ENCODE measurements at places on chromosomes 2 and 18.
A peak's percentile ranks its signal among the peaks of the same experiment; 100 is the strongest.

DNA sequence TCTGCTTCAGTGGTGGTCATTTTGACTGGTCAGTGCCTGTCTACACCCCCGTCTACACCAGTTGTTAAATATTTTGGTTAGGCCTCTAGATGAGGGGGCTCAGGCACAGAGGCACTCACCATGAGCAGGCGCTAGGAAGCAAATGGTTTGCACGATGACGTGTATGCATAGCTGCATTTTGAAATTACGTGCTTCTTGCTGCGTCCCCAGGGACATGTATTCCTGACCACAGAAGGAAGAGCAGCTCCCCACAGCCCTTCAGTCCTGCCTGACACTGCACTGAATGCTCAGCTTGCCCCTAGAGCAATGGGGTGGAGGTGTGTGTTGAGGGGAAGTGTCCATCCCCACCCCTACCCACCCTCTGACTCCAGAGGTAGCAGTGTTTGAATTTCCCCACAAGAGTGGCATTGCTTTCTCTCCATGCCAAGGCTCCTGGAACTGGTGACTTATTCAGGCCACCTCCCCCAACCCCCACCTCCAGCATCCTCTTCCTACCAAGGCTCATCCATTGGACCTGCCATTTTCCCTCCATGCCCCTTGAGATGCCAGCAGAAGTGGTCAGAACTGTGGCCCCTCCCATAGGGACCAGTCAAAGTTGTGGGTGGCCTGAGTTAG lies 11.4 kb upstream of the ZAP70 start:
- no peak overlapping the region for H3K4me3 ChIP-seq
- H3K27ac ChIP-seq: no peak overlapping the region
- H3K4me1 ChIP-seq: 0 out of 2 replicates have a peak, but pooled peaks cover 3% of the 10 kb centered on the region
- H3K27me3 ChIP-seq: no peaks in the 10 kb centered on the region

- H3K27ac ChIP-seq: no peak overlapping the region
- DNase-seq: no peak
- H3K36me3 ChIP-seq: no peaks in the 10 kb centered on the region
These were observed 263.7 kb downstream of the ALK start for GRCh38 chr2:29657674-29658073.

- H3K27ac ChIP-seq: no peak overlapping the region
- no peaks in the 10 kb centered on the region for H3K27me3 ChIP-seq
- no peak for DNase-seq
- H3K4me3 ChIP-seq: no peak overlapping the region
- H3K4me1 ChIP-seq: no peaks in the 10 kb centered on the region
These were observed 105.0 kb upstream of the ITGA4 start for GRCh38 chr2:181352158-181352557.

DNA sequence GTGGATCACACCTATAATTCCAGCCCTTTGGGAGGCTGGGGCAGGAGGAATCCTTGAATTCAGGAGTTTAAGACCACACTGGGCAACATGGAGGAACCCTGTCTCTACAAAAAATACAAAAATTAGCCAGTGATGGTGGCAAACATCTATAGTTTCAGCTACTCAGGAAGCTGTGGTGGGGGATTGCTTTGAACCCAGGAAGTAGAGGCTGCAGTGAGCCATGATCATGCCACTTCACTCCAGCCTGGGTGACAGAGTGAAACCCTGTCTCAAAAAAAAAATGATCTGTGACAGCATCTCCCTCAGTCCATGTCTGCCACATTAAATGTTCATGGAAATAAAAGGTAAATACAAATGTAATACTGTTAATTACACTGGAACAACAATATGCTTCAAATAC lies 121.4 kb upstream of the COL5A2 start:
- DNase-seq: no peak
- no peaks in the 10 kb centered on the region for H3K27me3 ChIP-seq
- no peaks in the 10 kb centered on the region for H3K4me1 ChIP-seq
- H3K27ac ChIP-seq: no peak overlapping the region
- H3K4me3 ChIP-seq: no peak overlapping the region

GRCh38 chr2:112035786-112036185 lies 19.3 kb upstream of the TMEM87B start:
- no peaks in the 10 kb centered on the region for H3K36me3 ChIP-seq
- no peak overlapping the region for H3K27ac ChIP-seq
- H3K4me3 ChIP-seq: no peak overlapping the region
- peaks cover 17% of the 10 kb centered on the region for H3K4me1 ChIP-seq
- H3K27me3 ChIP-seq: no peaks in the 10 kb centered on the region
- no peak for DNase-seq

DNA sequence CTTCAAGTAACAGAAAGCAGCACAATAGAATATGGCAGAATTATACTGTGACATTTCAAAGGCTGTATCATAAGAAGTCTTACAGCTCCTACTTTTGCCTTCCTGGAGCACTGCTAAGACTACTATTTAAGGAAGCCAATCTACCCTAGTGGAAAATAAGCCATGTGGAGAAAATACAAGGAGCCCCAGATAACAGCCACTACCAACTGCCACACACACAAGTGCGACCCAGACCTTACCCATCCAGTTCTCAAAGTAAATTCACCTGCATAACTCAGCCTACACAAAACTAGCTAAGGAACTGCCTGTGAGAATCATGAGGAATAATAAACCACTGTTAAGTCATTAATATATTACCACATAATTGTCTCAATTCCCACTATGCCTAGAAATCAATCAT lies 66.4 kb downstream of the USP34 start:
- H3K36me3 ChIP-seq: no peaks in the 10 kb centered on the region
- no peak overlapping the region for H3K4me3 ChIP-seq
- H3K27ac ChIP-seq: peak overlapping the region; percentile 28

DNA sequence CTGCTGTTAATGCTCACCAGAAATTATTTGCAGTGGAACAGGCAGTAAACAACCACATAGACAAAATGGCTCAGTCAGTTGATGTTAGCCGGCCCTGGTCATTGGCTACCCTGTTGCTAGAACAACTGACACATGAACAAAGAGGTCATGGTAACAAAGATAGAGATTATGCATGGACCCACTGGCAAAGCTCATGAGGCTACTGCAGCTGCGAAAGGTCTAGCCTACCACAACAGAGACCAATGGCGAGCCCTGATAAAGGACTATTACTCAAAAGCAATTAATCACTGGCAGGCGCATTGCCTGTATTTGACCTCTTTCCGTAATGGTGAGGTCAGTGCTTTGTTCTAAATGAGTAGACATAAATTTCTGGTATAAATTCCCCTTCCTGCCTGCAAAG lies 474.2 kb downstream of the DSC3 start:
- H3K4me3 ChIP-seq: no peak overlapping the region
- no peaks in the 10 kb centered on the region for H3K4me1 ChIP-seq
- H3K36me3 ChIP-seq: no peaks in the 10 kb centered on the region

DNA sequence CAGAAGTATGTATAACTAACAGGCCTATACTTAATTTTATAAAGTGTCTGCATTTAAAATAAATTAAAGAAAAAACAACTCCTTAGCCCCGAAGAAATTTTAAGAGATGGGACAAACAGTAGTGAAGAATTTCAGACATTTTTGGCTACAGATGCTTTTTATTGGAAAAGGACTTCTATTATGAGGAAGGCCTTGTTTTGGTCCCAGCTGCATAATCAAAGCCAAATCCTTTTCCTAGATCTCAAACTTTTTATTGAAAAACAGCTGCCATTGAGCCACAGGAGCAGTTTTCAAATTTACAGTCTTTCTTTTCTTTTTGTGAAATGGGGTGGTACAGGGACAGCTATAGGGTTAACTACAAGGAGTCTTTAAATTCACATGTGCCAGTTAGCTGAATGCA lies 51.3 kb upstream of the SETBP1 start:
- no peak overlapping the region for H3K27ac ChIP-seq
- no peaks in the 10 kb centered on the region for H3K27me3 ChIP-seq
- peaks cover 12% of the 10 kb centered on the region for H3K4me1 ChIP-seq
- H3K36me3 ChIP-seq: no peaks in the 10 kb centered on the region
- no peak overlapping the region for H3K4me3 ChIP-seq
